SHP77 treated with DMSO at 0.1 percent for 48 hours (cell line): ENCODE measurements at places on chromosomes 3 and 15.

- no peak for DNase-seq
Observed at GRCh38 chr15:85672332-85673084, 122.2 kb downstream of the KLHL25 start.

- no peak for DNase-seq
Observed at GRCh38 chr3:134527037-134527436, 41.2 kb downstream of the CEP63 start.

DNA sequence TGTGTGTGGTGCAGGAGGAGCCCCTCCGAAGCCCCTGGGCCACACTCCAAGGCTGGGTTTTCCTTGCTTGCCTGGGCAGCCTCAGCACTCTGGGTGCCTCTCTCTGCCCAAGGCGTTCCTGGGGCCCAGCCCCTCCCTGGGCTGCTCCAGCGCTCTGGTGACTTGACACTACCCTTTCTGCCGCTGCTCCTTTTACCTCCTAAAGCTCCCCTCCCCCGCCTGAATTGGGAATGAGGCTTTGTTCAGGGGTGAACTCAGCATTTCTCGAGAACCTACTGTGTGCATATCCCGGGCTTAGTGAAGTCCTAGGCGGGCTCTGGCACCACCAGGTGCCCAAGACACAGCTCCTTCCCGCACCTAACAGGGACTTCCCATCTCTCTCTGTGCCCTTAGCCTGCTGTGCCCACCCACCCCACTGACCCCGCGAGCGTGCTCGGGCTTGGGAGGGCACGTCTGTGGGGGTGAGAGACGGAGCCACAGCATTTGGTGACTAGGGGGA is 1.2 kb upstream of the BAHD1 start:
- no peak for DNase-seq

- no peak for DNase-seq
Observed at GRCh38 chr3:160159806-160160205, 65.4 kb upstream of the C3orf80 start.

DNA sequence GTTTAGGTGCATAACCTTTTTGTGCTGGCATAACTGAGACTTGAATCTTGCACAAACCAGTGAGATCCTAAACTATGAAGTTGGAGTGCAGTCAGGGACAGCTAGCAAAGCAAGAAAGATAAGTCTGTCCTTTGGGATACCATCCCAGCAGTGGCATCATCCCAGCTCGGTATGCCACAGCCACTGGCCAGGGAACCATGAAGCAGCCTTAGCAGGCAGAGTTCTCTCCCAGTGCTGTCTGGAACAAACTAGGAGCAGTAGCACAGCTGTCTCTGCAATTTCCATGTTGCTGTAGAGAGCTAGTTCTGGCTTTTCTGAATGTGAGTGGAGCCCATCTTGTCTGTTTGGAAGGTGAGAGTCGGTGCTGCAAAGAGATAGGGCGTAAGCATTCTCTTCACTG is 130.3 kb downstream of the DTWD1 start:
- DNase-seq = no peak

GRCh38 chr15:48040166-48040817 is 80.5 kb upstream of the SLC24A5 start:
- DNase-seq = no peak

DNA sequence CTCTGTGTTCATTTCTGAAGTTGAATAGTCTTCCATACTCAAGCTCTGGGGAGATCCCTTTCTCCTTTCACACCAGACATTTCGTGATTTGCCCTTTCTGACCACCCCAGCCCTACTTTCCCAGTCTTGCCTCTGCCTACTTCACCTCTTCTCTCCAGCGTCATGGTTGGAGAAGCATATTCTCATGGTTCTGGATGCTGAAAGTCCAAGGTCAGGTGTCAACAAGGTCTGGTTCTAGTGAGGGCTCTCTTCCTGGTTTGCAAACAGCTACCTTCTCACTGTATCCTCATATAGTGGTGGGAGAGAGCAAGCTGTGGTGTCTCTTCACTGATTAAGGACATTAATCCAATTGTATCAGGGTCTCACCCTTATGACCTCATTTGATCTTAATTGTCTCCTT is 169.4 kb downstream of the IGF1R start:
- DNase-seq = no peak

- no peak for DNase-seq
Observed at GRCh38 chr3:74268753-74269152, 345.7 kb downstream of the CNTN3 start.

GRCh38 chr15:89015412-89016097 is 72.7 kb upstream of the ABHD2 start:
- no peak for DNase-seq

- DNase-seq = no peak
Observed at GRCh38 chr3:24352893-24353553, 141.6 kb downstream of the THRB start.

GRCh38 chr15:47577000-47577399 is 140.3 kb upstream of the SEMA6D start:
- no peak for DNase-seq

- DNase-seq = no peak
Observed at GRCh38 chr3:86790884-86791549, 199.9 kb downstream of the VGLL3 start.

DNA sequence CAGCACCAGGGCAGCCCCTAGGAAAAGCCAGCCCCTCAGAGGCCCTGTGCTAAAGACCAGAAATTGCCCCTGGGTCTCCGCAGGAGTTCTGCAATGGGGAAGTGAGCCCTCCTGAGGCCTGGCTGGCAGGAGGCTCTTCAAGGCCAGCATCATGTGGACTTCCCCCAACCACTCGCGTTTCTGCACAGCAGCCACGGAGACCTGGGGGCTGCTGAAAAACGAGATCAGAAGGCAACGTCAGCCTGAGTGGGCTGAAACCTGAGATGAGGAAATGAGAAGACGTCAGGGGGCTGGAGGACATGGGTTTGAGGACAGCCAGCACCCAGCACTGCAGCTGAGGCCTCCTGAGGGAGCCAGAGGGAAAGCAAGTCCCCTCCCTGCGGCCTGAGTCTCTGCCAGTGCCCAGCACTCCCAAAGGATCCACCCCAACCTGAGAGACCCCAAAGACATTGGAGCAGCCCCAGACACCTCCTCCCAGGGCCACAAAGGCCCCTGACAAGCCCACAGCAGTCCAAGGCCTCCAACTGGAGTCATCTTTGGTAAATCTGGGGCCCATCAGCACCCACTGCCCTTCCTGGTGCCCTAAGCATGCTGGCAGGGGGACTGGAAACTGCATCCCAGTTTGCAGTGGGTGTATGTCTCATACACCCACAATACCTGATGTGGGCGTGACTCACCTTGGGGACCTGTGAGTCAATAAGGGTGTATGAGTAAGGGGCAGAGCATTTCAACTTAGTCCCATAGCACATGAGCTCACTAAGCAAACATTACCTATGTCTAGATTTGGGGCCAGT is 29.2 kb upstream of the CYP11A1 start:
- no peak for DNase-seq

DNA sequence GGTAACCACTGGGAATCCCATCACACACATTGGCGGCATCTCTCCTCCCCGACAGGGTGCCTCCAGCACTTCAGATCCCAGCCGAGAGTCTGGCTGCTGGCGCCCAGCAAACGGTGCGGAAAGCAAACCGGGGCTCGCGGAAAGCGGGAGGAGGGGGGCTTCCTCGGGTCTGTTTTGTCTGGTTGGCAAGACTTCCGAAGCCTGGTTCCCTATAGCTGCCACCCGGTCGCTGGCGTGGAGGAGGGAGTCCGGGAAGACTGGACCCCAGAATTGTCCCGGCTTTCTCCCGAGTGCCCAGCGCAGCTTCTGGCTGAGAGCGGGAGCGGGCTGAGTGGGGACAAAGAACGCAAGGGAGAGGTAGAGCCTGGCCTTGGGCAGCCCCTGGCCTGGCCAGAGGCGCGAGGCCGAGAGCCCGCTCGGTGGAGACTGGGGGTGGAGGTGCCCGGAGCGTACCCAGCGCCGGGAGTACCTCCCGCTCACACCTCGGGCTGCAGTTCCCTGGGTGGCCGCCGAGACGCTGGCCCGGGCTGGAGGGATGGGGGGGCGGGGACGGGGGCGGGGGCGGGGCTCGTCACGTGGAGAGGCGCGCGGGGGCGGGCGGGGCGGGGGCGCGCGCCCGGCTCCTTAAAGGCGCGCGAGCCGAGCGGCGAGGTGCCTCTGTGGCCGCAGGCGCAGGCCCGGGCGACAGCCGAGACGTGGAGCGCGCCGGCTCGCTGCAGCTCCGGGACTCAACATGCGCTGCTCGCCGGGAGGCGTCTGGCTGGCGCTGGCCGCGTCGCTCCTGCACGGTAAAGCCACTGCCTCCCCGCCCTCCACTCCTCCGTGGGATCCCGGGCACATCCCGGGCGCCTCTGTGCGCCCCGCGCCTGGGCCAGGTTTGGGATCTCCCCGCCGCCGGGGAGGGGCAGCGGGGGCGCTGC is at the start of gene CHRNA7:
Gene CHRNA7, plus strand, starts transcription at position 654 of the 920 bp plus-strand sequence. Its CDS starts 80 bp downstream, at position 734.
- DNase-seq = no peak

GRCh38 chr3:61580982-61581643 is 19.7 kb downstream of the PTPRG start:
- DNase-seq = no peak

DNA sequence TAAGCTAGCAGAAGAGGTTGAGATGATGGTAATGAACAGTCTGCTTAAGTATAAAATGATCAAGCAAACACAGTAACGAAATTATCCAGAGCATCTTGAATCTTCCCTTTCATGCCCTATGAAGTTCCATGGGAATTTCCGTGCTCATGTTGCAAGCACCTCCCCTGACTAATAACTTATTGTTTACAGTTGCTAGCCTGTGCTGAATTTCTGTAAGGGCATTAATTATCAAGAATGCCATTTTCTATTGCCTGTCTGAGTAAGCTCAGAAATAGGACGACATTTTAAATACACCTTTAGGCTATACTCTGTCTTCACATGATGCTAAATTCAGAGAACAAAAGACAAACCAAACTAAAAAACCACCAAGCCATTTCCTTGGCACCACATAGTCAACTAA is 257.5 kb upstream of the LRTM1 start:
- no peak for DNase-seq

DNA sequence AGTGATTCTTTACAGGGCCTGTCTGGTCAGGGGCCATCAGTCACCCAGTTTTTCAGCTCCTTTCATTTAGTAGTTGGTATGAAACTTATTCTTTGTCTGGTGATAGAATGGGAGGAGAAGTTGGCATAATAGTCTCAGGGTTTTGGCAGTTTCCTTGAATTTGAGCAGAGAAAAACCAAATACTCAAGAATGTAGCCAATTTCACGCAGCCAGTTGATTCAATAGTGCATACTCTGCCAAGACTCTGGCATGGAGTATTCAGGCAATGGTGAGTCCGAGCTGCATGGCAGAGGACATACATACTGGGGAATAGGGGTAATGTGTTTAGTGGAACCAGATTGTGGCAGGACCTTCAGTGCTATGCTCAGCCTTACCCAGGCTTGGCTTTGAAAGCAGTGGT is 118.3 kb downstream of the GALK2 start:
- DNase-seq = no peak

GRCh38 chr3:168498194-168498593 is 402.5 kb upstream of the GOLIM4 start:
- DNase-seq = no peak

DNA sequence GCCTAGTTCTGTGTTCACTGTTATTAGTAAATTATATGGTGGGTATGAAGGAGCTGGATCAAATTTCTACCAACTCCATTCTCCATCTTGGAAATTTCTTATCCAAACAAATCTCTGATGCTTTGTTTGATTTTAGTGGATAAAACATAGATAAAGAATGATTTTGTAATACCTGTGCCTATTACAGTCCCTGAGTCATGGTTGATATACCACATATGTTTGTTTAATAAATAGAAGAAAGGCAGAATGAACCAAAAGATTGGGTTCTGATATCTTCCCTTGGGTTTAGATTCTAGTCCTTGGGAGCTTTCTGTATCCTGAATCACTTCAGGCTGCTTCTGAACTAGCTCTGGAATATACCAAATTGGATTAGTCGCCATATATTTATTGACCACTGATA is 203.6 kb downstream of the PDCD6IP start:
- DNase-seq = no peak

DNA sequence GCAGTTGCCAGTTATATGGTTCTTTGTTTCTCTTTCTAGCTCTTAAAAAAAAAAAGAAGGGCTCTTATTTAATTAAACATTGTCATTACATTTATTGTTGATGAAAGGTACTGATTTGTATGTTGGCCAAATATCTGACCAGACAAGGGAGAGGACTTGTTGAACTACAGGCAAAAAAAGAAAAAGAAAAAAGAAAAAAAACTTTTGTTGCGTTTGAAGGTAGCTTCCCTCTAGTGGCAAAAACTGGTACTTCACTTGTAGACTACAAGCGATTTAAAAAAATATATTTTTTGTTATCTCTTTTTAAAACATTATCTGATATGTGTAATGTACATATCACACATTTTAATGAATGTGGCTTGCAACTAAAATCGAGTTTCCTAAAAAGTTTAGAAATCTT is 280.6 kb downstream of the ROBO2 start:
- no peak for DNase-seq

- no peak for DNase-seq
Observed at GRCh38 chr3:55518451-55518850, 31.3 kb upstream of the WNT5A start.

DNA sequence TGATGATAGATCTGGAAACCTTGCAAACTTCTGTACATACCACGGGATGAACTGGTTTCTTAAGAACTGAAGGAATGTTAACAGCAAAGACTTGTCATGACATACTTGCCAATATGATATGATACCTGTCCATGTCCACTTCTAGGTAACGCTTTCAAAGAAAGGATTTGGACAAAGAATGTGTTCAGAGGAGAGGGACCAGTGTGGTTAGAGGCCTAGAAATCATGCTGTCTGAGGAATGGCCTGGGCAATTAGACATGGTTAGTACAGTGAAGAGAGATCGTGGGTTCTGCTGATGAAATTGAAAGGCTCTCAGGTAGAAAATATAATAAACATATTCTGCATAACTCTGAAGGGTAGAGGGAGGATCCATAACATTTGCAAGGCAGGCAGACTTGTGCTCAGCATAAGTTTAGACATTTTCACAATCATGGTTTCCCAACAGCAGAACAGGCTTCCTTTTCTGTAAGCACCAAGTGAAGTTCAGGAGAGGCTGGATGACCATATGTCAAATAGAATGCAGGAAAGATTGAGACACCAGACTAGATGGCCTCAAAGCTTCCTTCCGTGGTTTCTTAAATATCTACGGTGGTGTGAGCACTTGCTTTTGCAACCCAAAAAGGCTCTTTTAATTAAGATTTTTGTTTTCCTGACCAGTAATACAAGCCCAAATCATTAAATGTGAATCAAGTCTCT is 39.9 kb downstream of the TGFBR2 start:
- DNase-seq = no peak

DNA sequence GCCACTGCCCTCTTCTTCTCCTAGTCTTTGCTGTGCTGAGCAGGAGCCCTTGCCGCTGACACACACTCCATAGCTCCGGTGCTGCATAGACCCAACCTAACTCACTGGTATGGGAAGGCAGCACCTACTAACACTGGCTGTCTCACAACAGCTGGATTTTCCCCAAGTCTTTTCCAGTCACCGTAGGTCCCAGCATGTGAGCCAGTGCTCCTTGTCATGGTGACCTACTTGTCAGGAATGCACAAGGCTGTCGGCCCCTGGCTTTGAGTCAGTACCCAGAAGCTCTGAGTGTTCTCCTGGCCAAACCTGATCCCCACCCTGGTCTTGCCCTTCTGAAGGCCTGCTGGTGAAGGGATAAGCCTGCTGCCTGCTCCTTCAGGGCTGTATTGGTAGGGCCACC is 25.7 kb downstream of the AMOTL2 start:
- no peak for DNase-seq

- DNase-seq = no peak
Observed at GRCh38 chr15:35557012-35557411, 11.0 kb upstream of the DPH6 start.
